ENCODE measurements at places on chromosomes 12 and 14.

- DNase-seq, result no peak
Observed at GRCh38 chr12:101761350-101761749, 22.1 kb upstream of the SYCP3 start.

DNA sequence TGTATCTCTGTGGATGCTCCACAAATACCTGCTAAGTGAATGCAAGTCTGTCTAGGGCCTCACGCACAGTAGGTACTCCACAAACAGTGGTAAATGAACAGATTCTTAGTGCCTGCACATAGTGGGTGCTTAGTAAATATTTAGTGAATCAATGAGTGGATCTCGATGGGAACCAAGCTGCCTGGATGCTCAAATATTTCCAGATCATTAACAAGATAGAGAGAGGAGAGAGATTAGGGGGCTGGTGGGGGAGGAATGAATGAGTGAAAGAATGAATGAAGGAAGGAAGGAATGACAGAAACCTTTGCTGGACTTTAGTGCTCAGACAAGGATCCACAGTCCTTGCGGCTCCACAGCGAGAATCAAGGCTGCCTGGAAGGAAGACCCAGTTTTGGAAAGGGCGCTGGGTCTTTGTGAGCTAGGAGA, 118.2 kb downstream of the SCARB1 start:
- no peak for DNase-seq

DNA sequence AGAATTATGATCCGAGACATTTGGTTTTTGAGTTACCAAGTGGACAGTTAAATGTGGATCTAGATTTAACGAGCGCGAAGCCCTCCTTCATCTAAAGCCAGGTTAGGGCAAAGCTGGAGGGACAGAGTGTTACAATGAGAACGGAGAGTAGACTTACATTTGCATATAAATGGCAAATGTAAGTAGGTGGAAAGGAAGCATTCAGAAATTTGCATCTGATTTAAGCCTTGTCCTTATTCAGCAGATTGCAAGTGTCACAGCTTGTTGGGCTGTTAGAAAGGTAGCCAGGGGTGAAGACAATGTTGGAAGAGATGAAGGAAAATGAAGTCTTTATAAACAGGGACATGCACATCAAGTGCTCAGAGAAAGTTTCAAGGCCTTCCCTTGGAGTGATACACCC, 806.2 kb downstream of the GALC start:
- DNase-seq, result no peak

GRCh38 chr12:7959701-7960121, 23.7 kb upstream of the SLC2A3 start:
- DNase-seq, result no peak

DNA sequence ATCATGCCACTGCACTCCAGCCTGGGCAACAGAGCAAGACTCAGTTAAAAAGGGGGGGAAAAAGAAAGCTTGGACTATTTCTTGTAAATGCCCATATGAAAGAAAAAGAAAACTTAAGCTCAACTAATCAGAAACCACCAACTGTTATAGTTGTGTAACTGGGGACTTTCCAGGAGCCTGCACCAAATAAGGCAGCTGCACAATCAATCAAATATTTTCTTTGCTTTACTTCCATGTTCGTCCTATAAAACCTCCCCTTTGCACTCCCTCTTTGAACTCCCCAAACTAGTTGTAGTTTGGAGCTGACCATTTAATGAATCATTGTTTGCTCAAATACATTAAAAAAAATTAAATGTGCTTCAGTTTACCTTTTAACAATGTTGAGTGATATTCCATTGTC, 54.9 kb downstream of the OTOGL start:
- no peak for DNase-seq

GRCh38 chr12:106226884-106227640, 20.8 kb downstream of the CKAP4 start:
- no peak for DNase-seq

DNA sequence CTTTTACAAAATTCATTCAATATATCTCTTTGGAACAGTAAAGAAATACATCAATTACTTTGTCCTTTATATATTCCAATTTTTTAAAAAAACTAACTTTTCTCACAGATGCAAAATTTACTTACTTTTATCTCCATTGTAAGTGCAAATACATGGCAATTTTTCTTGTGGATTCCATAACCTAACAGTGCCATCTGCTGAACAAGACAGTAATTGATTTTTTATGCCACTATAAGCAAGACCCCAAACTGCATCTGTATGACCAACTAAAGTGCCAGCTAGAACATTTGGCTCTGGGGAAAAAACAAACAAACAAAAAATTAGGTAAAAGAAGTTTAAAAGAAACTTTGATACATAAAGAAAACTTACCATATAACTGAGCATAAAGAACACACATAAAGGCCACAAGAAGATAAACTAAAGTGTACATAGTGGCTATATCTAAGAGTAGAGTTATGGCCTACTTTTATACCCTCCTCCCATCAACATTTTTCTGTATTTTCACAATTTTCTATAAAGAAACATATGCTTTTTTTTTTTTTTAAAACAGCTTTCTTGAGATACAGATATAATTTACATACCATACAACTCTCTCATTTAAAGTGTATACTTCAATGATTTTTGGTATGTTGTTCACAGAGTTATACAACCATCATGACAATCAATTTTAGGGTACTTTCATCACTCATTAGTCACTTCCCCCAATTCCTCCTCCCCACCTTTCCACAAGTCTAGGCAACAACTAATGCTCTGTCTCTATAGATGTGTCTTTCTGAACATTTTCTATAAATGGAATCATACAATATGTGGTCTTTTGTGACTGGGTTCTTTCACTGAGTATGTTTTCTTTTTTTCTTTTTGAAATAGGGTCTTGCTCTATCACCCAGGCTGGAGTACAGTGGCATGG, 32.6 kb downstream of the COCH start:
- peak; percentile 18 for DNase-seq

GRCh38 chr12:77992760-77993159, 162.1 kb downstream of the NAV3 start:
- peak; percentile 29 for DNase-seq

DNA sequence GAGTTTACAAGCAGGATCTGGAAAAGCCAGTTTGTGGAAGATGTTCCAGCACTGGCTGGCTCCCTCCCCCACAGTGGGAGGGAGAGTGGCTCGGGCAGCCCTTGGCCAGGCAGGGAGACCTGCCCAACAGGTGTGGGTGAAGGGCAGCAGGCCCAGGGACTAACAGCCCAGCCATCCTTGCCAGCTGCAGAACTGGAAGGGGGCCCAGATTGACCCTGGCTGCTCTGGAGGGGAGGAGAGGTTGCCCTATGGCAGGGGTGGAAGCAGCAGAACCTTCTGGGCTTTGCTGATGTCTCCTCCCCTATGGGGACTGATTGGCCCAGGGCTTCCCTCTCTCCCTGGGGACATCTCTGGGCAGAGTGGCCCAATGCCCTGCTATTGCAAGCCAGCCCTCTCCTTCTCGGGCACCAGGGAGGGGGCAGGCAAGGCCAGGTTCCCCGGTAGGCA, 20.5 kb downstream of the IRF2BPL start:
- DNase-seq, result no peak

DNA sequence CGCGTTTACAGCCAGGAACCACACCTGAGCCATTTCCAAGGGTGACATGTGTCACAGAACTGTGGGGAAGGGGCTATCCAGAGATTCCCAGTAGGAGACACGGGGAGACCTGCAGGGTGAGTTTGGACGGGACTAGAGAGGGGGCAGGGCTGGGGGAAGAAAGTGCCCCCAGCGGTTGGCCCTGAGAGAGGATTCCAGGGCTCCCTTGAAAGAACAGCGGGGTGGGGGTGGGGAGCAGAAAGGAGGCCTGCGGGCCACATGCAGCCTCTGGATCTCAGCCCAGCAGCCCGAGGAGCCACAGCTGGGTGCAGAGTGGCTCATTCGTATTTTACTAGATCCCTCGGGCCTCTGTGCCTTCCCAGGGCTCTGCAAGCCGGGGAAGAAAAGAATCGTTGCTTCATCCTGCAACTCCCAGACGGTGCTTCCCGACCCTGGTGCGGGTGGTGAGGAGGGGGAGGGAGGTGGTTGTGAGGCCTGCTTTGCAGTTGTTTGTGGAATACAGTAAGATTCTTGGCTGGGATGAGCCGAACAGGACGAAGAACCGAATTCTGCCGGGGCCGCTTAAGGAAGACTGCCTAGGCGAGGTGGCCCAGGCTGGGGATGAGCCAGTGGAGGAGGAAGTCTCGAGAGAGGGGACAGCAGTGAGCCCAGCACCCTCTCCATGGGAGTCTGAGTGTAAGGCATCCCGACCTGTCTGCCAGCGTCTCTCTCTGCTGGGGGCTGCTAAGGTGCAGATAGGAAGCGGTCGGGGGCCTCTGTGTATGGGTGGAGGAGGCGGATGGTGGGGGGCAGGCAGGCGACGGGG, 36.1 kb upstream of the ANKRD9 start:
- DNase-seq, result no peak

DNA sequence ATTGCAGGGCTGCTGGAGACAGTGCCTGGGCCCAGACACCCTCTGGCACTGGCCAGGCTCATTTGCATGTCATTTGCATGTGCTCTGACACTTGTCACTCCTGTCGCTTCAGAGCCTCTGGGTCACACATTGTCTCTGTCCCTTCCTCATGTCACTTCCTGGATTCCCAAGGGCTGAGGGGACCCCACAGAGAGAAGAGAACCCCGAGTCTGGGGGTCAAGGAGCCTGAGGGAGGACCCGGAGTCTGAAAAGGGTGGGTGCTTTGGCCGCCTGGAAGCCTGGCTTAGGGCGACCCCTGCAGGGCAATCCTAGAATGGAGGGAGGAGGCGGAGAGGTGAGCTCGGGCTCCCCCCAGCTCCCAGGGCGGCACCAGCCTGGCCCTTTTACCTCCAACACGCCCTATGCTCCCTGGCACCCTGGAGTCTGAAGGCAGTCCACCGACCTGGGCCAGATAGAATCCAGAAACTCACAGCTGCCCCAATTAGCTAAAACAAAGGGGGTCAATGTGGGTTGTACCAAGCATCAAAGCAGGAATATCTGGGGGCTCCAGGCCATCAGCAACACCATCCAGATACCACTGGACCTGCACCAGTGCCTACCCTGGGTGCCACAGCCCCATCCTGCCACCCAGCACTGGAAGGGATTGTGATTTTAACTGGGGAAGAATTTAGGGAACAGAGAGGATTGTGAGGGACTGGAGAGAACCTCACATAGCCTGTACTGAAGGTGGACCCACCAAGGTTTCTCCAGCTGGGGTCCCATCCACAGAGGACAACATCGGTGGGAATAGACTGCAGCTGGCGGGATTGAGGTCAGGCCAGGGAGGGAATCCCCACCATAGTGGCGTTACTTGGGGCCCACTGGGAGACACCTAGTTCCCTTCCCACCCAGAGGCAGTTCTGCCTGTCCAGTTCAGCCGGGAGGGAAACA, 21.8 kb upstream of the KRT78 start:
- DNase-seq, result no peak

GRCh38 chr12:100859063-100859627, 64.6 kb downstream of the ANO4 start:
- DNase-seq, result no peak

GRCh38 chr12:57006809-57007475, 596 bp upstream of the ZBTB39 start:
- peak; percentile 13 for DNase-seq

- no peak for DNase-seq
Observed at GRCh38 chr12:25707056-25707455, 154.0 kb upstream of the LMNTD1 start.

GRCh38 chr12:84637926-84638325, 274.7 kb downstream of the SLC6A15 start:
- no peak for DNase-seq

- DNase-seq, result peak; percentile 49
Observed at GRCh38 chr12:106791531-106791930, 17.0 kb downstream of the RIC8B start.

DNA sequence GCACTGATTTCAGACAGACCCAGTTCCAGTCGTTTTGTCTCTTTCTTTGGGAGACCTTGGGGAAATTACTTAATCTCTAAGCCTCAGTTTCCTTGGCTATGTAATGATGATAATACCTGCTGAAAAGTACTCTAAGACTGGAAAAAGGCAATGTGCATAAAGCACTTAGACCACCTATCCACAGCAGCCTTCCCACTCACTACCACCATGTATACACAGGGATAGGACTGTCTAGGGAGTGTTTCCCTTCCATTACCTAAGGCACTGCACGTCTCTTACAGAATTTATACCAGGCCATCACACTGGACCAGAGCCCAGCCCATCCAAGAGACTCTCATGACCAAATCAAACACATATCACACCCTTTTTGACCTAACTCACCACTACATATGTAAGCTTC, 6.3 kb downstream of the RPS29 start:
- DNase-seq, result no peak

- no peak for DNase-seq
Observed at GRCh38 chr12:10557329-10557728, 51.6 kb downstream of the EIF2S3B start.

DNA sequence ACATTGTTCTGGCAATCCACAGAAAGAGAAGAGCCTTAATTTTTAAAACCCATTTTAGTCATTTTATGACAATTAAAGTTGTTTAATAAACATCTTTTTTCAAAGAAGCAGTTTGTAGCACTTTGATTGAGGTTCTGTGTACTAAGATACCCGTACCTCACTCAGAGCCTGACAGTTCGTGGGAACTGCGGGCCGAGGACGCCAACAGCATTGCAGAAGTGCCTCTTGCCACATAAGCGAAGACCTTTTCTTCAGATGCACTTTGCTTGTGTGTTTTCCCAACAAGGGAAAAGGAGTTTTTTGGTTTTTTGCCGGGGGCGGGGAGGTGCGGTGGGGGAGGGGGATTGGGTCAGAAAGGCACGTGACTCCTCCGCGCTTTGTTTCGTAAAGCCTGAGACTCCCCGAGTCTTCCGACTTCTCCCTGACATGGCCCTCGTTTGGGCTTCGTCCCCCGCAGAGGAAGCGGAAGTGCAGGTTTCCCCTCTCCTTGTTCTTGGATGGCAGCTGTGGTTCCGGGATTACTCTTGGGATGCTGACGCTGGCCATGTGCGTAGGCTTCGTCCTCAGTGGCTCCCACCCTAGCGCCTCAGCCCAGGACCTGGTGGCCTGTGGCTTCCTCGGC, 70.8 kb downstream of the WDR20 start:
- DNase-seq, result no peak

DNA sequence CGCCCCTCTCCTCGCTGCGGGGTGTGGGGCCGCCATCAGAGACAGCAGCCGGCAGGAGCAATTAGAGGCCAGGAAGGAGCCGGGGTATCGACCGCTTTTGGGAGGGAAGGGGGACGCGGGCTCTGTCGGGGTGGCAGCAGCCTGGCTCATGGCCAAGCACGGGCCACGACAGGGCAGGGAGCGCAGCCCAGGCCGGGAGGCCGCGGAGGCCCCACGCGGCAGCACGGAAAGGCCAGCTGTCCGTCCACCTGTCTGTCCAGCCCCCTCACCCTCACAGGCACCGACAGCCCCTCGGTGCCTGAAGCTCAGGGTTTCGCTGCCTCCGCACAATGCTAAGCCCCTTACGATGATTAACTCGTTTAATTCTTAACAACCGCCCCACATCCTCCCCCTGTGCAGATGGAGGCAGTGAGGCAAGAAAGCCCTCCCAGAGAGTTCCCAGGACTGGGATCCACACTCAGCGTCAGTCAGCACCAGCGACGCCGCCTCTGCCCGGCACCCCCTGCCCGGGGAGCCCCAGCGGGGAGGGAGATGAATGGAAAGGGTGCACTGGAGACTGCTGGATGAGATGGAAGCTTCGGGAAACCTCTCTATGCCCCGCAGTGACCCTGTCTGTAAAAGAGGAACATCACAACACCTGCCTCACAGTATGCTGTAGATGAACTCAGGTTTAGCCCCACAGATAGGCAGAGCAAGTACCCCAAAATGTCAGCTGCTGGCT, 23.7 kb downstream of the NCOR2 start:
- DNase-seq, result no peak
